ENCODE measurements at places on chromosomes 16 and 17.

DNA sequence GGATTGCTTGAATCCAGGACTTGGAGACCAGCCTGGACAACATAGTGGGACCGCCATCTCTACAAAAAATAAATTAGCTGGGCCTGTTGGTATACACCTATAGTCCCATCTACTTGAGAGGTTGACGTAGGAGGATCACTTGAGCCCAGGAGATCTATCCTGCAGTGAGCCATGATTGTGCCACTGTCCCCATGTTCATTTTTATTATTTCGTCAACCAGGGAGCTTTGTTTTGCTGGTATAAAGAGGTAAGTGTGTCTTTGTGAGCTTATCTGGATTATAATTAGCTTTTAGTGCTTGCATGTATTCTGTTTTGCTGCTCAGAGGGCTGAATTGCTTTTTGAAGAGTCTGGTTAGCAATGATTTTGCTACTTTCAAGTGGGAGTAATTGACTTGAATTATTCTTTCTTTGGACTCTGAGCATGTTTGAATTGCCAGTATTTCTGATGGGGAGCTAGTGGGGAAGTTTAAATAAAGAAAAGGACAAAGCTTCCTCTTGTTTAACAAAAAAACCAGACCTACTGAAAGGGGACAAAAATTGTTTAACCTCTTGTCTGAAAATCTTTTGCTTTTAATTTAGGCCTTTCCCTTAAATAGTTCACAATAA lies 31.6 kb upstream of the BCAS3 start:
- DNase-seq = no peak

- no peak for DNase-seq
Observed at GRCh38 chr16:68345958-68346635, 35.3 kb downstream of the PRMT7 start.

DNA sequence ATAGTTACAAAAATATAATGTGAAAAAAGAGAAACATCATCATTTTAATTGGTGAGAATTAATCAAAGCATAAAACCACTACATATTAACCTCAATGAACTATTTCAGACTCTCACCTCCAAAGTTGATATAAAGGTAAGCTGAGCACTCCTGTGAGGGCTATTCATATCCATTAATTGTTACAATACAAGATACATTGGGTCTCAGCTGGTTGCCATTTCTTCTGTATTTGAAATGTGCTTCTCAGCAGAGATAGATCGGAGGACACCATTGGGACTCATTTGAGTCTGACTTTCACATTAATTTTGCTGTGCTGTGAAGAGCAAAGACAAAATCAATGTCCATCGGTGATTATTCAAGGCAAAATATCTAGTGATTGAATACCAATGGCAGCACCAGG lies 459.5 kb upstream of the GOT2 start:
- DNase-seq = no peak

DNA sequence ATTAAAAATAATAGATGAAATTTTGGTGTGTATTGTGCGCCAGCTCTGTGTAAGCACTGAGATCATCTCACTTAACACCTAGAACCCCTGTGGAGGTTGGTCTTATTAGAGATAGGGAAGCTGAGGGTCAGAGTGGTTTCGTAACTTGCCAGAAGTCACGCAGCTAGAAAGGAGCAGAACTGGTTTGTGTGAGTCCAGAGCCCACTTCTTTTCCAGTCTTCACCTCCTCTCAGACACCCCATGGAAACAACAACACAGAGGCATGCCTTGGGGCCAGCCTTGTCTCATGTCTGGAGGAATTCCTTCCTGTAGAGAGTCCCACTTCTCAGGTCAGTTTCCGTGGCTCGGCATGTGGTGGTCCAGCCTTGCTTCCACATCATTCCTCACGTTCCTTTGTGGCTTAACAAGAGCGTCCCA lies 16.5 kb downstream of the YPEL2 start:
- DNase-seq = no peak

DNA sequence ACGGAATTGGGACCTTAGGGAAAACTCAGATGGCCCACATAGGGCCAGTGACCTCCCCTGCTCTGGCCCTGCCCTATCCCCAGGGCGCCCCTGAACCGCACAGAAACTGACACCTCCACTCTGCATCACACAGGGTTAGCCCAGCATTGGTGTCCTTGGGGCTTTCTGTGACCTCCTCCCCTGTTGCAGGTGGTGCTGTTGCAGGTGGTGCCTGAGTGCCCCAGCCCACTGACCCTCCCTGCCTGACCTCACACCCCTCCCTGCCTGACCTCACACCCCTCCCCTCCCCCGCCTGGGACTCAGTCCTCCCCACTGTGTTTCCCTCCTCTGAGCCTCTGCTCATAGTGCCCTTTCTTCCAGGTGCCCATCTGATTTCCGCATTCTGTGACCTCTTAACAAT lies 21.4 kb downstream of the TNFRSF13B start:
- no peak for DNase-seq

- DNase-seq = no peak
Observed at GRCh38 chr17:18102640-18103039, 5.9 kb upstream of the MYO15A start.

DNA sequence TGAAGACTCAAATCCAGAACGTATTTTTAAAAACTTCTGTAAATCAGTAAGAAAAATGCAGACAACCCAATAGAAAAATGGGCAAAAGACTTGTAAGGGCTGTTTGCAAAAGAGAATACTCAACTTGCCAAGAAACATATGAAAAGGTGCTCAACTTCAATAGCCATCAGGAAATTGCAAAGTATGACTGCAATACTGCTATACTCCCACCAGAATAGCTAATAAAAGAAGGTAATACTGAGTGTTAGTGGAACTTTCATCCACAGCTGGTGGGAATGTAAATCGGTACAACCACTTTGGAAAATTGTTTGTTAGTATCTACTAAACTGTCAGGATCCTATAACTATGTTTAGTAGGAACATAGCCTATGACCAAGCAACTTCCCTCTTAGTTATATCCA lies 48.1 kb downstream of the TBX4 start:
- no peak for DNase-seq

- no peak for DNase-seq
Observed at GRCh38 chr16:78597809-78598570, 498.5 kb downstream of the WWOX start.

DNA sequence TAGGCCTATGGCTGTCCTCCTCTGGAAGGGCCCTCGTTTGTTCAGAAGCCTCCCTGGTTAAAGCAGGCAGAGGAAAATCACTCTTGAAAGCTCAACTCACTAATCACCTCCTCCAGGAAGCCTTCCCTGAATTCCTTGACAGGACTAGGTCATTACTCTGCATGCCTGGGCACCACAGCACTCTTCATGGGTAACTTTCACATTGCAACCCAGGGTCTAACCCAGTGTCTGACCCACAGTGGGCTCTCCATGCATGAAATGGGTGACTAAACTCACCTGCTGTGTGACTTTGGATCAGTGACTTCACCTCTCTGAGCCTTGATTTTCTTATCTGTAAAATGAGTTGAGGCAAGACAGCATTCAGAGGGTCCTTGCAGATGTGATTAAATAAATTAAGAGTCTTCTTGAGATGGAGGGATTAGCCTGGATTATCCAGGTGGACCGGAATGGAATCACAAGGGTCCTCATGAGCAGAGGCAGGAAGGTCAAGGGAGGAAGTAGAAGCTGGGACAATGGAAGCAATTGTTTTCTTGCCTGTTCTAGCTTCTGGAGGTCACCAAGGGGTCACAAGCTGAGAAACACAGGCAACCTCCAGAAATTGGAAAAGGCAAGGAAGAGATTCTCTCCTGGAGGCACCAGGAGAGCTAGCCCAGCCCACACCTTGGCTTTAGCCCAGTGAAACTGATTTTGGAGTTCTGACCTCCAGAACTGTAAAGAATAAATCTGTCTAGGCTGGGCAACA lies 3.8 kb upstream of the RAI1 start:
- DNase-seq = no peak

GRCh38 chr17:48054238-48055185 lies 6.4 kb downstream of the NFE2L1 start:
- peak; percentile 33 for DNase-seq

GRCh38 chr17:66994930-66995535 lies 30.5 kb downstream of the CACNG4 start:
- DNase-seq = no peak

DNA sequence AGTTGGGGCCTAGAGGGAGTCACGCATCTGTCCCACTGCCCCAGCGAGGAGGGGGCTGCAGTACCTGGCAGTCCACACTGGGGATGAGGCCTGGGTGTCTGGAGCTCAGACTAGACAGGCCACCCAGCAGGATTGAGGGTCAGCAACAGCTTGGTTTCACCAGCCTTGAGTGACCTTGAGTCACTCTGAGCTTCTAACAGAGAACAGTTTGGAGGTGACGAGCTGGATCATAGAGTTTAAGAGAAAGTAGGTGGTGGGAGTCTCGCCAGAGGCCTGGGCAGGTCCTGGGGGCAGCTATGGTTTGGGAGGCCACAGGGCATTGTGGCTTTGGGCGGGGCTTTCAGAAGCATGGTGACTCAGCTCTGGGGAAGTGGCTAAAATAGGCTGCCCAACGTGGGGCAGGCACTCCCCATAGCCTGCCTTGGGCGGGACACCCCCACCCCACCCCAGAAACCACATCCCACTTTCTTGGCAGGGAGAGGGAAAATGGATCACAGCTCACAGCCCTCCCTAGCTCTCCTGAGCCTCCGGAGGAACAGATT lies 20.5 kb downstream of the CDC42EP4 start:
- no peak for DNase-seq

All from NCI-H524 treated with DMSO at 0.1 percent for 48 hours (cell line).